ENCODE measurements at places on chromosomes 13 and 19.

DNA sequence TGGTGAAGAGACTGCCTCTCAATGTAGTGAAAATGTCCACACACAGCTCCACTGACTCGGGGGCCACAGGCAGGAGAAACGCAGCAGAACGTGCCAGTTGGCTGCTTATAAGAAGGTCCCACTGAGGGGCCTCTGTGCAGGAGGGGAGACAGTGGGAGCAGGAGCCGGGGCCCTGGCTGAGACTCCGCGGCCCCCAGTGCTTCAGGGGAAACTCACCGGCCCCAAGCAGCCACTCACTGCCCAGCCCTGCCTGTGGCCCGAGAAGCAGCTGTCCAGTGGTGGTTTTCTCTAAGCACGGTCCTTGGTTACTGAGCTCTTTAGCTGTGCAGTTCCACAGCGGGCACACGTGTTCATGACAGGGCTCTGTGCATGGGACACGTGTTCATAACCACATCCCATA, 91.9 kb upstream of the MCF2L start:
- DNase-seq = peak; percentile 21

DNA sequence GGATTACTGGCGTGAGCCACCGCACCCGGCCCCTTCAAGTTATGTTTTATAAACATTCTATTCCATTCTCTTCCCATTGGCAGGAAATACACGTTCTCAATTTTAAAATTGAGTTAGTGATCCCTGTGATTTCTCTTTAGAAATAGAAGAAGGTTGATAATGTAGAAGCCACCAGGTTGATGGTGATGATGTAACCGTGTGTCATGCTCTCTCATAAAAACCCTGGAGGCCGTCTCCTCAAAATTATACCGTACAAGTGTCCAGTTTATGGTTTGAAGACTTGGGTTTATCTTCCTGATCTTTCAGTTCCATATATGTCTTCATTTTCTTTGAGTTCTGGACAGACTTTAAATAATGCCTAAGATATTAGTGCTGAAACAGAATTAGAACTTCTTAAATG, 32.2 kb downstream of the COG3 start:
- no peak for DNase-seq

DNA sequence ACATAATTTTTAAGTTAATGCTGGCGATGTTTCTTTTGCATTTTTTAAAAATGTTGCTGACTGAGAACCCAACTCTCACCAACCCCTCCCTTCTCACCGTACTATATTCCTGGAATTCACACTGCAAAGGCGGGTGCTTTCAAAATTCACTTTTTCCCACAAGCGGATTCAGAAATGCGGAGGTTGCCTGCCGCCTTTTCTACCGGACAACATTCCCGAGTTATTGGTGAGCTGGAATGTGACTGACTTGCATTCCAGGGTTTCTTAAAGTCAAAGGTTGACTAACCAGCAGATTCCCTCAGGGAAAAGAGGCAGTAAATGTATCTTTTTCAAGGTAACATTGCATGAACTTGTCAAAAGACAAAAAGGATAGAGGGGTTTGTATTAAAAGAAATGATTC, 113.3 kb downstream of the RAB20 start:
- no peak for DNase-seq

- DNase-seq = no peak
These were observed 13.3 kb downstream of the ZNF71 start for GRCh38 chr19:56608274-56608964.

- DNase-seq = no peak
These were observed 1.6 kb upstream of the SPINT2 start for GRCh38 chr19:38262585-38263268.

DNA sequence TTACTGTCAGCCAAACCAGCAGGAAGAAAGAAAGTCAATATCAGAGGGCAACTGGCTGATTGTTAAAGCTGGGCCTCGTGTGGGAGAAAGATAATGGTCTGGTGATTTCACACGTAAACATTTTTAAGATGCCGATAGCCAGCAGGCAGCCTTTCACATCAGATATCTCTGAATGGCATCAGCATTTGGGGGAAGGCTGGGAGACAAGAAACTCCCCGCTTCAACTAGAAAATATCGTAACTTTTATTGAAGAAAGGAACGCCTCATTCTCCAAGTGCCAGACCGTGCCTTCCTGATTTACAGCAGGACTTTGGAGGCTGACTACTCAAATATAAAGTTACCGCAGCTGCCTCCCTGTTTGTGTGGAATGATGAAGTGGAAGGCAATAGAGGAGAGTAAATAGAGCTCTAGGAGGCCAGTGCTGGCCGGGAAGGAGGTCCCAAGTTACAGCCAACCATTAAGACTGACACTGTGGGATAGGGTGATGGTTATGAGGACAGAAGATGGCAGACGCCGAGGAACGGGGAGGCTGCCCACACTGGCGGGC, 284.3 kb upstream of the MAB21L1 start:
- no peak for DNase-seq

- no peak for DNase-seq
These were observed 101.8 kb upstream of the MBNL2 start for GRCh38 chr13:97120346-97120745.

DNA sequence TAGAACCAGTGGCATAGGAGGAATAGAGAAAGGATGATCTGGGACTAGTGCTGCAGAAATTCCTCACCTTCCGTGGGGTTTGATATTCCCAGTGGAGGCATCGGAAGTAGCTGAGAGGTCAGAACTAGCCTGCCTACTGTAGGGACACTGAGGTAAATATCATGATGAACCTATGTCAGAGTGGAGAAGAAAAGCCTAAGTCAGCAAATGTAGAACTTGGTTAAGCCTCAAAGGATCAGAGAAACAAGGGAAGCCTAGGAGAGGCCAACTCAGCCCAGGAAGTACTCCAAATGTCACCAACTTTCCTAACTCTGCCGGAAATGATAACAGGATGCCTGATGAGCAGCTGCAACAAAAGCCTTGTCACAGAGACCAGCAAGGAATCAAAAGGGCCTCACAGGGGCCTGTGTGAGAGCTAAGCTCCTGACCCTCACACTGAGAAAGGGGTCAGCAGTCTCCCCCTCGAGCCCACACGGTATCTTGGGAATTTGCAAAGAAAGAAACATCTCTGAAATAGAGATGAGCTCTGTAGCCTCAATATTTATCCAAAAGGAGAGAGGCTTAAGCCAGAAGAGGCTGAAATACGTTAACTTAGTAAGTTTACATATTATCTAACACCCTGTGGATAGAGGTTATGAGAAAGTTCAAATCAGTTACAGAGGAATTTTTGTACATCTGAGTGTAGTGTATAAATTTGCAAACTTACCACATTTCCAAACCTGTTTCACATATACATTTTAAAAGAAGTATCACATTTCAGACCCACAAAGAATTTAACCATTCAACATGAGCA, 1064.3 kb downstream of the DIAPH3 start:
- no peak for DNase-seq
